ENCODE measurements at places on chromosomes 6 and 20.

DNA sequence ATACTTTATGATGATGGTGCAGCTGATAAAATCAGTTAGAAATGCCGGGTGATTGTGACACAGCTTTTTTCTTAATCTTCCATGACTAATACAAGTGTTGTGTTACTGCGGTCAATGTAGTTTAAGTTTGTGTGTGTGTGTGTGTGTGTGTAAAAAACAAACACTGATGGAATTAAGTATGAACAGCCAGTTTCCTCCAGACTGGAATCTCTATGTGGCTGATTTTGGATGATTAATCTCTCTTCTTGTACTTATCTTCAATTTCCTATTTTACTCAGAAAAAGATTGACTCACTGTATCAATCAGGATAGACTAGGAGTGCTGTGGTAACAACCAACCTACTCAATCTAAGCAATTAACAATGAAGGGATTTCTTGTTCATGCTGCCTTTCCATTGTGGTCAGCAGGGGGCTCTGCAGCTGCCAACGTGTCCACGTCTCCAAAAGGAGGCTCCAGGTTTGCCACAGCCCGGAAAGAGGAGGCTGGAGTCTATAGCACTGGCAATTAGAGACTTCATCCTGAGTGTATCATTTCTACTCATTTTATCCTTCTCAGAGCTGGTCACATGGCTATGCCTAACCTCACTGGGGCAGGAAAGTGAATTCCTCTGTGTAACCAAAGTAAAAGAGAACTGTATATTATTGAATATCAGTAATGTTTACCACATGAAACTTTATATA lies 107.7 kb downstream of the CD109 start:
- DNase-seq, result peak; percentile 88

DNA sequence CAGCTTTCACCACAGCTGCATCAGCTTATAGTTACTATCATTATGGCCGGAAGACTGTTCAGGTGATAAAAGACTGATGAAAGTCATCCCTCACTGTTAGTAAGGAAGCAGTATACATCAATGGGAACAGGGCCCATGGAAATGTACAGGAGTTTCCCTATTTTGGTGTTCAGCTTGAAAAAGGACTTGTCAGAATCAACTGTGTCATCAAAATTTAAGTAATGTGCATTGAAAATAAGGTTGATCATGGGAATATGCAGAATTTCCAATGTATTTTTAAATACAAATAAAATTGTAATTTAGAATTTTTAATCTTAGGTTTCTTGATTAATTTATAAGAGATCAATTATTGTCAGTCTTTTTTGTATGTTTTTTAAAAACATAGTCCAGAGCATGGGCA lies 16.8 kb downstream of the LRRN4 start:
- DNase-seq, result no peak

GRCh38 chr6:72724545-72724944 lies 102.7 kb downstream of the KCNQ5 start:
- no peak for DNase-seq

- peak; percentile 55 for DNase-seq
Measured at GRCh38 chr20:10715035-10715434, 41.2 kb upstream of the JAG1 start.
